RPMI7951 (cell line): ENCODE measurements at places on chromosomes 3 and 15. TPM values are rescaled to one million over a fixed set of nuclear protein-coding genes. Genes with fewer than 3 reads are reported as not detected.
A peak's percentile ranks its signal among the peaks of the same experiment; 100 is the strongest.

DNA sequence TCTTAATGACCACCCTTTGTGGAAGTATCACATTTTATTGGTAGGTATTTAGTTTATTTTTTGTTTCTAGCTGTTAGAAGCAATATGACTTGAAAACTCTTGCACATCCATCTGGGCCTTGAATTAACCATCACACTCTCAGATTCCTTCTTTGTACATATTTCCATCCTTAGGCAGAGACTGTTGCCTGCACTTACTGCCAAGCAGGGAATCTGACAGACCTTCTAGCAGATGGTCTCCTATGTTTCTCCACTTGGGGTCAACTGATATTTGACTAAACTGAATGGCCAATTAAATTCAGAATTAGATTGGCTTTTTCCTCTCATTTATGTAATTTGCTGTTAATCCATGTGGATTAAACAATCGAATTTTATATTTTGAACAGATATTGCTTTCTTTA, 324.9 kb upstream of the TGFBR2 start:
- DNase-seq, result no peak

- peak; percentile 78 for DNase-seq
These were observed 2.2 kb upstream of the GRAMD2A start for GRCh38 chr15:72199721-72200212.

DNA sequence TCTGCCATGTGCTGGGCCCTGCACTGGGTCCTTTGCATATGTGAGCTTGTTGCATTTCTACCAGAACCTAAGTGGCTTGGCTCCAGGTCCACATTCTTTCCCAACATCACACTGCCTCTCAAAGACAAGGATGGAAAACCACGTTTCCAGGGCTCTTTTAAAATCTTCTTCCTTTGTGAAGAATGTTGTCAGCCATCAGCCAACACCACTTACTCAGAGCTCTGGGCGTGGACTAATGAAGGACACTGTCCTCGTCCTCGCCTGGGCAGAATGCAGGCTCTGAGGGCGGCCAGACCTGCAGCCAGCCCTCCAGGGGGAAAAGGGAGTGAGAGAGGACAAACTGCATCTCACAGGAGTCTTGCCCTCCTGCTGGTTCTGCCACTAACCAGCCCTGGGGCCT, 49.7 kb downstream of the MAGEF1 start:
- no peak for DNase-seq

TMC3 gene
- total RNA-seq, result not detected in 2 replicates

GRCh38 chr3:41320953-41321641, 121.8 kb downstream of the CTNNB1 start:
- DNase-seq, result no peak

GRCh38 chr15:72732516-72732915, 46.5 kb downstream of the BBS4 start:
- no peak for DNase-seq

DNA sequence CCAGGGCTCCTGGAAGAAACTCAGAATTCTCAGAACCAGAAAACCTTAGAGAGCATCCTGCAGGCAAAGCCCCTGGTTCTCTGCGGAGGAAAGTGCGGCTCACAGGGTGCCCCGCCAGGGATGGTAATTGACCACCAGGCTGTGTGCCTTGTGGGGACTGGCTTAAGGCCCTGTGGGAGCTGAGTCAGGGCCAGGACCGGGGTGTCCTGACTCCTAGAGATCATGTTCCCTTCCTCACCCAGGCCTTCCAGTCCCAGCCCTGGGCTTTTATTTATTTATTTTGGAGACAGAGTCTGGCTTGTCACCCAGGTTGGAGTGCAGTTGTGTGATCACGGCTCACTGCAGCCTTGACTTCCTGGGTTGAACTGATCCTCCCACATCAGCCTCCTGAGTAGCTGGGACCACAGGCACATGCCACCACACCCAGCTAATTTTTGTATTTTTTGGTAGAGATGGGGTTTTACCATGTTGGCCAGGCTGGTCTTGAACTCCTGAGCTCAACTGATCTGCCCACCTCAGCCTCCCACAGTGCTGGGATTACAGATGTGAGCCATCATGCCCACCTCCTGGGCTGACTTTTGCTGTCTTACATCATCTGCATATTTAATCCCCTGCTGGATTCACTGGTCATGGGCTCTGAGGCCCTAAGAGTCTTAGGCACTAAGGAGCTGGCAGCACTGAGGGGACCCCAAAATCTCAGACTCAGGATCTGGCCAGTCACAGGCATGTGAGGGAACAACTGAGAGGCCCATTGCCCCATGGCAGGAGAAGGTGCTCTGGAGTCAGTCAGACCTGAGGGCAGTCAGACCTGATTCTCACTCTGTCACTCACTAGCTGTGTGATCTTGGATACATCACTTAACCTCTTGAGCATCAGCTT, 20.4 kb upstream of the LAMP3 start:
- peak; percentile 13 for DNase-seq

AADACL2 gene
- not detected in 2 replicates for total RNA-seq

- no peak for DNase-seq
These were observed 192.1 kb downstream of the CBLB start for GRCh38 chr3:105676621-105677300.

ANKRD34C gene
- not detected in 2 replicates for total RNA-seq

DNA sequence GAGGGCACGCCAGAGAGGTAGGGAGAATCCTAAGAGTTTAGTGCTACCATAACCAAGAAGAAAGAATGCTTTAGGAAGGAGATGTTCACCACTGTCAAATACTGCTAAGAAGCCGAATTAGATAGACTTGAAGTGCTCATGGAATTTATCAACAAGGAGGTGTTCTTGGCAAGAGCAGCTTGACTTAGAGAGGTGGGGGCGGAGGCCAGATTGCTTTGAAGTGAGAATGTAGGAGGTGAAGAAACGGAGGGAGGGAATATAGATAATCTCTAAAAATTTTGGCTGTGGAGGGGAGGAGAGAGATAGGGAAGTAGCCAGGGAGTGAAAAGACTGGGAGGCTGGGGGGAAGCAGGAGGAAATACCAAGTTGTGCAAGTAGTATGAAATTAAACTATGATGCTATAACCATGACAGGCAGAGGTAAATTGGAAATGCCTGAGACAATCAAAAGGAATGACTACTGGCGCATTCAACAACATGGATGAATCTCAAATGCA, 35.5 kb downstream of the GADL1 start:
- DNase-seq, result no peak

DNA sequence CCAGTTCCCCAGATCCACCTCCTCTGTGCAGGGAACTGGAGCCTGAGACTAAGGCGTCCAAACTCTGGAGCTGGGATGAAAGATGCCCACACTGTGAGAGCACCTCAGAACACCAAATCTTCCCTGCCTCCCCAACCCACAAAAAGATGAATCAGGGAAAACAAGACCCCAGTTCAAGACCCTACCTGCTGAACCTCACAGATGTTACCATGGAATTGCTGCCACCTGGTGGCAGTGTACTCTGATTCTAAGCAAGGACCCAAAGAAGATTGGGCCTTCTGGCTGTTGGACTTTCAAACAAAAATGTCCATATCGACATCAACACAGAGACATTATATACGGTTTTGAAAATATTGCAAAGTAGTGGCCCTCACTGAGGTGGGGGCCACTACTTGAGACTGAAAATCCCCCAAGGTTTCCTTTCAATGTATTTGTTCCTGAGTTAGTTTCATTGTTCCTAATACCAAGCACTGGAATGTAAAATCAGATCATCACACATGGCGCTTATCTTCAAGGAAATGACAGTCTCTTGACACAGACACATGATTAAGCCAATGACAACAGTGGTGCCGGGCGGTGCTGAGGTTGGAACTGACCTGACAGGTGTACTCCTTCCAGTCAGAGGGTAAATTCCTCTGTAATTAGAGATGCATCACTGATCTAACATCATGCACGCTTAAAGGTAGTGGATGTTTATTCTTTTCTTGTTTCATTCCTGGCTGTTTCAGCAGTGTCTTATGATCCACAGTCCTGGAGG, 67.6 kb downstream of the SLC6A11 start:
- peak; percentile 11 for DNase-seq

CRABP1 gene
- 0.29 TPM in 1 of 2 replicates, not detected in the other for total RNA-seq

GRCh38 chr3:78494851-78495250, 1272.9 kb downstream of the ROBO1 start:
- DNase-seq, result no peak

NAALADL2 gene
- total RNA-seq, result 0.36 and 0.78 TPM in 2 replicates

GRCh38 chr3:160956785-160957184, 148.4 kb downstream of the B3GALNT1 start:
- DNase-seq, result peak; percentile 29

GRCh38 chr15:95874637-95875036, 455.9 kb upstream of the NR2F2 start:
- no peak for DNase-seq

- peak; percentile 38 for DNase-seq
These were observed 74.2 kb downstream of the NMD3 start for GRCh38 chr3:161295325-161295724.

- DNase-seq, result peak; percentile 31
These were observed 357.5 kb downstream of the FOXP1 start for GRCh38 chr3:71225951-71226564.

EFHB gene
- 1.1 and 1.6 TPM in 2 replicates for total RNA-seq

GRCh38 chr15:48939648-48940047, 24.1 kb downstream of the SHC4 start:
- peak; percentile 97 for DNase-seq

ESYT3 gene
- 0.12 and 0.20 TPM in 2 replicates for total RNA-seq

- DNase-seq, result no peak
These were observed 32.1 kb downstream of the PLCL2 start for GRCh38 chr3:16916840-16917239.

DNA sequence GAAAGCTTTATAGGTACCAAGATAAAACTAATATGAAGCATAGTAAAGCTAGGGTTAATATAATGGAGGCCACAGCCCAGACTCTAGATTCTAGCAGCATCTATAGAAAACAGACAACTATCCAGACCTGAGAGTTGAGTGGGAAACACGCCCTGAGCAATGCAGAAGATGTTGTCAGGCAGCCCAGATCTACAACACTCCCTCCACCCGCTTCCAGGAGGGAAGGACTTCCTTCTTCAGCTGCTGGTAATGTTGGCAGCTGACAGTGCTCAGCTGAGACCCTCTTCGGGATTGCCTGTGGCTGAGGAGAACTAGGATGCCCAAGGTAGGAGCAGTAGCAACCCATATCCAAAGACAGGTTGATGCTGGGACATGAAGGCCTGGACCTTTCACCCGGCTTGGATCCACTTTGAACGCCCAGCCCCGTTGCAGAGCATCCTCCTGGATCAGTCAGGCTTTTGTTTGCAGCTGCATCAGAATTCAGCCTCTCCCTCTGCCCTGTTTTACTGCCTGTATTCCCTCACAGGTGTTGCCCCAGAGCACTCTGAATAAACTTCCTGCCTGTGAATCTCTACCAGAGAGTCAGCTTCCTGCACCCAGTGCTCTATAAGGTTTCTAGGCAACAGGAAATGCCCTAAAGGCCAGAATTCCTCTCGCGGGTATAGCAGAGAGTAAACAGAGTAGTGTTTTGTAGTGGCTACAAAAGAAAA, 174.7 kb upstream of the IL12A start:
- DNase-seq, result peak; percentile 86

NPAP1 gene
- total RNA-seq, result not detected in 2 replicates
